Stimulated activated CD8-positive, alpha-beta memory T cell treated with anti-CD3 and anti-CD28 coated beads, Interleukin-15, amount 100 ng/mL, for 48 hours (primary cell): ENCODE measurements at places on chromosomes 1 and 21.

GRCh38 chr1:99535470-99536164, 110.3 kb upstream of the PALMD start:
- DNase-seq: no peak

- no peak for DNase-seq
Measured at GRCh38 chr1:212667223-212668139, 32.2 kb downstream of the BATF3 start.

DNA sequence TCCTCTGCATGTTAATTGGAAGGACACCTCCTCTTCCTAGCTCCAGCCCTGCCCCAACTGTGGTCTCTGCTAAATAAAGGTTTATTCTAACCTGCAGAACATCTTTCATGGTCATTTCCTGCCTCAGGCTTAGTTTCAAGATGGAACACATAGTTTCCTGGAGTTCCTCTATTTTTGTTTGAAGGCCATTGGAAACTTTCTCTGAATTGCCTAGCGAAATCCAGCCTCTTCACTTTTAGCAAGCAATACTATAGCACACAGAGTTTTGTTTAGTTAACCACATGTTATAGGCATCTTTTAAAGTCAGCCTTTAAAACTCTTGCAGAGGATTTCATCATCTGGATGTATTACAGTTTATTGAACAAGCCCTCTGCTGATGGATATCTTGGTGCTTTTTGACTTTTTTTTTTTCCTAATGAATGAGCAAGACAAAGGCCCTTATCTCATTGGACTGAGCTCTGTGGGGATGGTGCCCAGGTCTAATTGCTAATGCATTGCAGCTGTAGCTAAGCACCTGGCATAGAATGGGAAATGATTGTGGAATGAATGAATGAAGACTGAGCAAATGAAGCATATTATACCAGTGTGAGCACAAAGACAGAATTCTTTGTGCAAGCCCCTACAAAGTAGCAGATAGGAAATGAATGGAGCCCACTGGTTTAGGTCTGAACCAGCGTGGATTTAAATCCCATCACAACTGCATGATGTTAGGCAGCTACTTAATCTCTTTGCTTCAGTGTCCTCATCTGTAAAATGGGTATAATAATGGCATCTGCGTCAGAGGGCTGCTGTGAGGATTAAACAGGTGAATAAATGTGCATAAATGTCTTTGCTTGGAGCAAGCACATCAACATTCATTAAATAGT, 641 bp upstream of the CFAP107 start:
- DNase-seq: no peak

DNA sequence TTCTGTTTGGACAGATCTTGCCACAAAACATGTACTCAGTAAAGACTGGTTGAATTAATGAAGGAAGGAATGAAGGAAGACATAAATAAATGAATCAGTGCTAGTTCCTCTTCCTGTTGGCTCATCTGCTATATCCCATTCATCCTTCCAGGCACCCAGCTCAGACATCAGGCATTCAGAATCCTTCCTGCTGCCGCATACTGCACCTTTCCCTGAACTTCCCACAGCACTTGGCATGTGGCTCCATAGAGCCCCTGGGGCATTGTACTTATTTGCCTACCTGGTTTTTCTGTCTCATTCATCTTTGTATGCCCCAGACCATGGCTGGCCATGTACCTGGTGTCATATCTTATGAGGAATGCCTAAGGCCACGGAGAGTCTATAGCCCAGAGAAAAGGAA, 34.4 kb upstream of the ZNF648 start:
- DNase-seq: no peak

DNA sequence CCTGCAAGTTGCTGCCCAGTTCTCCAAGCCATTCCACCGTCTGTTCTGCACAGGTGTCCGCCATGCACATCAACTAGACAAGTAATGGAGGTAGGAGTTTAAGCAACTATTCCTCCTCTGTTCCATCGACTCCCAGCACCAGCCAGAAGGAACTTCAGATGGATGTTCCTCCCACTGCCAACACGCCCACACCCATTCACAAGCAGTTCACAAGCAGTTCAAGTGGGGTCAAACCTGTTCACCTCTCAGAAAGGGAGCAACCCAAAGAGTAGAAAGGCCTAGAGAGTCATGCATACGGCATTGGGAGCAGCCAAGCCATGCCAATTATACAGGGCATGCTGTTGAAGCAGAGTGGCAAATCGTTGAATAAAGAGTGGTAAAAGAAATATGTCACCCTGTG, 4.3 kb upstream of the TDRD5 start:
- no peak for DNase-seq

DNA sequence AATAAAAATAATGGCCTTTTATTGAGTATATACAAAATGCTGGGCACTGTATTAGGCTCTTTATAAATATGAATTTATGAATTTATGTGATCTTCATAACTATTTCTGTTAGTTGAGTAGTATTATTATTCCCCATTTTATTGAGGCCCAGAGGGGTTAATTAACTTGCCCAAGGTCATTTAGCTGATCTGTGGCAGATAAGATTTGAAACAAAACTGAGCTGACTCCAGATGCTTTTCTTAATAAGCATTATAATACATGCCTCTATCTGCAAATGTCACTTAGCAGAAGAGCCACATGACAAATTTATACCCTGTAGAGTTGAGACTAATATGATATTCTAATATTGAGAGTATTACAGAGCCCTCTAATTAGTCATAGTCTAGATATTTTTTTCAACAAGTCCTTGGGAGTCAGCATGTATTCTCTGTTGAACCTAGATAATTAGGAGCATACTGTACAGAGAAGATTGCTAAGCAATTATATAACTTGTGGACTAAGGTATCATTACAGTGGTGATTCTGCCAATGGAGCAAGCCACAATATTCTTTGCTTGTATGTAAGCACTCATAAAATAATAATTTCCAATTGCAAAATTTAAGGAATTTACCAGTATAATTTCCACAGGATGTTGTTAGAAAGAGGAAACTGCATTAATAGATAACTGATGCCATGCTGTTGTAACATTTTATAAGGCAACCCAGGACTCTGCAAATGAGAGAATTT, 112.0 kb downstream of the LRRC40 start:
- no peak for DNase-seq

- no peak for DNase-seq
Measured at GRCh38 chr1:32474954-32475353, 10.1 kb downstream of the ZBTB8B start.

- no peak for DNase-seq
Measured at GRCh38 chr1:70224954-70225353, 3.8 kb downstream of the SRSF11 start.

DNA sequence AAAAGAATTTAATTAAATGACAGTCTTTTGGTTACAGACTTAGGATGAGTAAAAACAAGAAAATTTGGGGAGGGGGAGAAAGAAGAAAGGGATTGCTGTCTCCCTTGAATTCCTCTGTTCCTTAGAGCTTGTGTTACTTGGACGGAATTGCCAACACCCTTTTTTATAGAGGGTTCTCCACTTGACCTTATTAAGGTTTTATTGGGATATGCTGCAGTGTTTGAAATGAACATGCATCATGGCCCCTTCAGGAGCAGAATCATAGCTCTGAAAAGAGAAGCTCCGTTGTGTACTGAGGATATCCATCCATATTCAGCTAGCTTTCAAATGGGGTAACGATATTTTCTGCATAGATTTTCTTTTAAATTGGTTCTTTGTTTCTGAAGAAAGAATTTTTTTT, 48.2 kb upstream of the DNASE2B start:
- no peak for DNase-seq

GRCh38 chr1:79554688-79555087, 548.2 kb upstream of the ADGRL4 start:
- no peak for DNase-seq

DNA sequence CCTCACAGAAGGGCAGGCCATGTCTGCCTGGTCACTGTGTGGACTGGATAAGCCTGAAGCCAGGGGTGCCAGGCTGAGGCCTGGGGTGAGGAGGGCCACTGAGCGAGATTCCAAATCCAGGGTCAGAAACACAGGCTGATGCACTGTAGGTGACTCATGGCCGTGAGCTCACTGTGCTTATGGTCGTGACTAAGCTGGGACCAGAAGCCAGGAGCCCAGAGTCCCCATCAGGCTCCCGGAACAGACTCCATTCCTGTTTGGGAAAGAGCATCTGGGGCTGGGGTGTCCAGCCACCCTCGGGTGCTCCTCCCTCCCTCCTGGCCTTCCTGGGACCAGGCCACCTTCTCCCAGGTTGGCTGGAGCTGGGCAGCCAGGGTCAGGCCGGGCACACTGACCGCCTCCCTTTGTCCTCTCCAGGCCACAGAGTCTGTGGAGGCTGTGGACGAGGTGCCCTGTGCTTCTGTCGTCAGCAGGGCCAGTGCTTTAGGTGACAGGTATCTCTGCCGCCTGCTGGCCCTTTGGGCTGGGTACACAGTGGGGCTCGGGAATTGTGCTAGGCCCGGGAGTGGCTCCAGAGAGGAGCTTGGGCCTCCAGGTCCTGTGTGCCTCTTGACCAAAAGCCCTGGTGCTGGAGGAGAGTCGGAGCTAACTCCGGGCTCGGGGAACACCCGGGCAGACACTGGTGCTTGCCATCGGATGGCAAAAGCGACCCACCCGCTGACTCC, 36.7 kb downstream of the AJAP1 start:
- no peak for DNase-seq

GRCh38 chr1:212721388-212722247, 22.0 kb upstream of the BATF3 start:
- no peak for DNase-seq

GRCh38 chr1:167298325-167298724, 77.6 kb downstream of the POU2F1 start:
- no peak for DNase-seq

DNA sequence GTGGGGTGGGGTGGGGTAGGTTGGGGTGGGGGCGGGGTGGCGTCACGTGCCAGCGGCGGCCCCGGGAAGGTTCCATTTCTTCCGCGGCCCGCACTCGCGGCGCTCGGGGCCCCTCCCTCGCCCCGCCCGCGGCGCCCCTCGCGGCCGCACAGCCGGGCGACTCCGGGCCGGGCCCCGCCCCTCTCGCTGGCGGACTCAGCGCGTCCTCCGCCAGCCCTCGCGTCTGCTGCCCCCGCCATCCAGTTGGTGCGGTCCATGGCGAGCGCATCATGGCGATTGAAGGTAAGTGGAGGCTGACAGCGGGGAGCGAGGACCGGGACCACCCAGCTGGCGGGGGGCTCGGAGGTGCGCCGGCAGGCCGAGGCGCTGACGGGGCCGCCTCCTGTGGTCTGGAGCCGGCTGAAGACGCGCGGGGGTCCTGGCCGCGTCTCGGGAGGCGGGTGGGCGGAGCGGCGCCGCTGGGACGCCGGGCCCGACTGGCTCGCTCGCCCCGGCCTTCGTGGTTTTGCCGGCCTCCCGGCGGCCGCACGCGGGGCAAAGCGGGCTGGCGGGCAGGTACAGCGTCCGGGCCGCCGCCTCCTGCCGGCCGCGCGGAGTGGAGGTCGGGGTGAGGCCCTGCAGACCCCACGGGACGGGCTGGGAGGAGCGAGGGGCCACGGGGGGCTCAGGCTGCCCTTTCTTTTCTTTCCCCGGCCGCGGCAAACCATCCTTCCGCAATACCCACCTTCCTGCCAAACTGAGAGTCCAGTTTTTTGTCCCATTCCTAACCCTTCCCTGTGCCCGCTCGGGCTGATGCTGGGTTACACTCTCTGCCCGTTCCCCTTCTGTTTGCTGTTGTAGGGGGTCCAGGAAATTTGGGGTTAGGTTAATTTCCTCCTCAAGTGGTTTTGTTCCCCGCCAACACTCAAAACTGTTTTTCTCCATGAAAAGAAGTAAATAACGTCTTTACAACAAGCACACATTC, at the start of gene SYT14:
SYT14 (plus strand) TSS at position 222 of the 964 bp plus-strand sequence; CDS start at position 270, 48 bp downstream.
- no peak for DNase-seq

- DNase-seq: no peak
Measured at GRCh38 chr1:241499910-241500309, 19.6 kb downstream of the FH start.

DNA sequence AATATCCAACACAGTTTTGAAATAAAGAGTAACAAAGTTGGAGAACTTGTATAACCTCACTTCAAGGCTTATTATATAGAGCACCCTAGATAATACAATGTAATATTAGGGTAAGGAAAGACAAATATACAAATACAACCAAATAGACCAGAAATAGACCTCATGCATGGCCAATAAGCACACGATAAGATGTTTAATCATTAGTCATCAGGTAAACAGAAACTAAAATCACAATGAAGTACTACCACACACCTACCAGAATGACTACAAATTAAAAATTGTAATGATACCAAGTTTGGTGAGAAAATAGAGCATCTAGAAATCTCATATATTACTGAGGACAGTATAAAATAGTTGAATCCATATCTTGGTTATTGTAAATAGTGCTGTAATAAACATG, 20.3 kb upstream of the CTTNBP2NL start:
- DNase-seq: no peak
